ENCODE measurements at places on chromosomes 6 and 20.

GRCh38 chr6:131770776-131771175, 37.0 kb upstream of the ENPP1 start:
- peak; percentile 28 for DNase-seq

- DNase-seq, result no peak
Measured at GRCh38 chr6:97963193-97963592, 680.2 kb upstream of the MMS22L start.

GRCh38 chr6:125746019-125746414, 3.4 kb upstream of the HEY2 start:
- no peak for DNase-seq

DNA sequence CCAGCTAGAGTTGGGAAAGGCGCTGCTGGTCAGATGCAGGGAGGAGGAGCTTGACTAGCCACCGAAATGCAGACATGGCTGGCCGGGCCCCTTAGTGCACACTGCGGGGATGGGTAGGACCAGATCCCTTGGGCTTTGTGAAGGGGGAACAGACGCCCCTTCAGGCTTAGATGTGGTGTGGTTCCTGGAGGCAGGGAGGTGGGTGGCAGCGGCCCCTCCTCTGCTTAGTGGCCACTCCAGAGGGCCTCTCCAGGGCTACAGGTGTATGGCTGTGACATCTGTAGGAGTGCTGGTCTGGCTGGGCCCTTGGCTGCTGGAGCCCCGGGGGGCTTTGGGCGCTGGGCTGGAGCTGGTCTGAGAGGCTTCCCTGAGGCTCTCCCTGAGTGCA, 5.9 kb downstream of the CCND3 start:
- DNase-seq, result no peak

- no peak for DNase-seq
Measured at GRCh38 chr20:38243709-38244020, 16.9 kb downstream of the KIAA1755 start.

DNA sequence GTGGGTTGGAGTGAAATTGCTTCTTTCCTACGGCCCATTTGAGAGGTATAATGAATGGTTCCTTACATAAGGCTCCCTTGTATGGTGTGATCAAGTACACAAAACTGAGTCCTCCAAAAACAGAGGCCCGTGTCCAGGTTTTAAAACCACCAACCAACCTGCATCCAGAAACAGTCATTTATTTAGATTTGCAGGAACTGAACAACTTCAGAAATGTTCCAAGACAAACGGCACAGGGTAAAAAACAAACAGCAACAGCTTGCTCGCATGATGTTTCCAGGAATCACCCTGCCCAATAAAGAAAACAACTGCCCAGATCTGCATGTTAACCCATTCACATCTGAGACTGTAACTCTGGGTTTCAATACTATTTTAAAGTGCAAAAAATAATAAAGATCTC, 40.2 kb upstream of the TRAM2 start:
- no peak for DNase-seq

- no peak for DNase-seq
Measured at GRCh38 chr6:109979033-109979921, 1.2 kb downstream of the GPR6 start.

DNA sequence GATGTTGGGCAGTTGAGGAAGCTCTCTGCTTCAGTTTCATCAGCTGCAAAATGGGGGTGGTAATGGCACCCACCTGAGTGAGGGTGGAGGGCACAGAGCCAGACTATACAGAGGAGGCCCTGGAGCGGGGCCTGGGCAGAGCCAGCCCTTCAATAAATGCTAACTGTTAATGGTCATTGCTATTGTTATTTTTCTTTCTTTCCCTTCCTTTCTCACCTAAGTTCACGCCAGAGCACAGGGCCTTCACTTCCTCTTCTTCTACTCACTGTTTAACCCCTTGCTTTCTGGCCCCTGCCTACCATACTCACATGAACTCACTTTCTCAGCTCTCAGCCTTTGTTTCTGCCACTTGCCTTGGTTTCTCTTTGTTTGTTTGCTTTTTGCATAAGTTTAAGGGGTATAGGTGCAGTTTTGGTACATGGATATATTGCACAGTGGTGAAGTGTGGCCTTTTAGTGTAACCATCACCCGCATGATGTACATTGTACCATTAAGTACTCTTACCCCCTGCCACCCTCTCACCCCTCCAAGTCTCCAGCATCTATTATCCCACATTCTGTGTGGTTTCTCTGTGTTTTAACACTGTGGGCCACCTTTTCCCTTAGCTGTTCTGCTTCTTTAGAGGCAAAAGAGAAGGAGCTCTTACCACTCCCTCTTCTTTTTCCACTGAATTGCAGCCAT, 7.5 kb upstream of the RREB1 start:
- no peak for DNase-seq

DNA sequence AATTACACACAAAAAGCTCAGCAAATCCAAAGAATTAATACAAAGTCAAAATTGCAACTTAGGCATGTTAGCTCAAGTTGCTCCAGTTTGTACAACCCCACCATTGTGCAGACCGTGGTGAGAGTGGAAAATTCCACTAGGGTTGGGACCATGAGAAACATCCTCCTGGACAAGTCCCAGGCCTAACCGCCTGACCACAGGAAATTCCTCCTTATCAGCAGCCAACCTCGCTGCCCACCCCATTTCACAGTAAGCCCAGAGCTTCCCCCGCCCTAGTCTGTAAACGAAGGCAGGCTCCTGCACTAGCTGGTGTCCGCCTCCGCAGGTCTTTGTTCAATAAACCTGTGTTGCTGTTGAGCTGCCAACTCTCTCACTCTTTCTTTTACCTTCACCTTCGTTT, 1023.3 kb downstream of the EYS start:
- DNase-seq, result no peak

DNA sequence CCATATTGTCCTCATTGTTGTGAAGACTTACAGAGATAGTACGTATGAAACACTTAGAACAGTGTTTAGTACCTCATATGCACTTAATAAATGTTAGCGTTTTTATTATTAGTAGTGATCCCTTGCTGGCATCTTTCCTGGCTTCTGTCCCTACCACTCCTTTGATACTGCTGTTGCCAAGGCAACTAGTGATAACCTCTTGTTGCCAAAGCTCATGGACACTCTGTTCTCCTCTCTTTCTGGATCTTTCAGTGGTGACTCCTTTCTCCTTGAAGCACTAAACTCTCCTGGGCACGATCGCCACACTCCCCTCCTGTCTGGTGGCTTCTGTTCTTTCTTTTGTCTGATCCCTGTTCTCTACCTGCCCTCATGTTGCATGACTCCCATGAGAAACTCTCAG, 83.5 kb downstream of the FOXO3 start:
- DNase-seq, result no peak

DNA sequence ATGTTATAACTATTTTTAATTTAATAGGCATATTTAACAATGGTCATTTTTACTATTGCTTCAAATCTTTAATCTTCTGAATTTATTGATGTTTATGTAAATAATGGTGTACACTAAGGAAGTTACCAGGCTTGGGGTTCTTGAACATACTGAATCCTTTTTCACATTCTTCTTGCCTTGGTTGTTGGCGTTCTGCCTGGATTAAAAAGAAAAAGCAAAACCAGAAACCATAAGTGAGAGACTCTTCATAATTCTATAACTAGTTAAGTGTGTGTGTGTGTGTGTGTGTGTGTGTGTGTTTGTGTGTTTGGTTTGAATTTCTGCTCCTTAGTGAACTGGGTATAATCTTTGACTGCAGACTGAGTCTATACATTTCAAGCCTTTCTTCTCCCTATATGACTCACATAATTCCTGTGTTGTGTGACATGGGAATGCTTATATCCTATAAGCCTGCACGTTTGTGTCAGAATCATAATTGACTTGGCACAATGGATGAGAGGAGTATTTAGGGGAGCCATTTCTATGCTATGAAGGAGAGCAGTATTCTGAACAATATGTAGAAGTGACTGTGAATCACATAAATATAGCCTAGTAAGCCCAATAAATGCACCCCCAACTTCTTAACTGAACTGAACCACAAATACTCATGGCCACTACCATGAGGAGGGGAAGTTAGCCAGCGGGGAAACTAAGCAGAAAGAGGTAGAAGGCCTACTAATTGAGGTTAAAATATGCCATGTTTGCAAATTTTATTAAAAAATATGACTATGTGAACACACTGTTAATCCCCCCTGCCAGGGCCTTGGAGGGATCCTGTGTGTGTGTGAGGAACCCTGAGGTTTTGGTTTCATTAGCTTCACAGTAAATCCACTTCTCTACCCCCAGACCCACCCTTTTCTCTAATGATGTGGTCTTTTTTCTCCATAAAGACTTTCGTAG, 425.5 kb downstream of the BCKDHB start:
- DNase-seq, result no peak

DNA sequence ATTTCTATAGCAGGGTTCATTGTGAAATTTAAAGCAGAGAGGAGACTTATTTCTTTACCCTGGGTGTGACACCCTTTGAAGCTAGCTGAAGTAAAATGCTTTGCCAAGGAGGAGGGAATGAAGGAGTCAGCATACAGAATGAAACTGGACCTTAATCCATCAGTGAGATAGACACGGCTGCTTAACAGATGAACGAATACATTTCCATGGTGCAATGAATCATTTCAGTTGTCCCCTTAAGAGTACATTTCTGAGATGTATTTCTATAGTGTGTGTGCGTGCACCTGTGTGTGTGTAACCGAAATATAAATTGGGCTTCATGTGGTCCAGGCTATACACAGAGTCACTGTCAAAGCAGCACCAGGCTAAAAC, 73.8 kb upstream of the CD93 start:
- DNase-seq, result no peak

Measured in Ammon's horn (tissue), 1 donor.